ENCODE measurements at places on chromosomes 1 and 21. TPM values are rescaled to one million over a fixed set of nuclear protein-coding genes. Genes with fewer than 3 reads are reported as not detected.

KRTAP10-7 gene
- total RNA-seq = not detected

FAM72D gene
- 18.2 TPM for total RNA-seq

HS2ST1 gene
- total RNA-seq = 16.9 TPM

ZSCAN20 gene
- 2.1 TPM for total RNA-seq

CHRNB2 gene
- total RNA-seq = not detected

AADACL4 gene
- total RNA-seq = not detected

CSTB gene
- 55.6 TPM for total RNA-seq

NR5A2 gene
- 0.13 TPM for total RNA-seq

ARID4B gene
- 56.1 TPM for total RNA-seq

PCP4 gene
- total RNA-seq = not detected

PGBD5 gene
- total RNA-seq = not detected

LMO4 gene
- total RNA-seq = 54.3 TPM

SPRR2G gene
- not detected for total RNA-seq

SNX7 gene
- not detected for total RNA-seq

VWA5B1 gene
- total RNA-seq = not detected

CLIC6 gene
- total RNA-seq = not detected

POU3F1 gene
- not detected for total RNA-seq

RNU1-2 gene
- total RNA-seq = 1,691 TPM

IGFN1 gene
- total RNA-seq = not detected

SMCP gene
- not detected for total RNA-seq

NFASC gene
- total RNA-seq = 0.10 TPM

LCE1B gene
- not detected for total RNA-seq

PCP4L1 gene
- total RNA-seq = 0.28 TPM

MFAP2 gene
- total RNA-seq = not detected

DCST1 gene
- total RNA-seq = not detected

STUM gene
- total RNA-seq = not detected

OVAAL gene
- total RNA-seq = not detected

PAPPA2 gene
- total RNA-seq = 0.08 TPM

ADAR gene
- total RNA-seq = 377 TPM

OR2L2 gene
- total RNA-seq = 0.10 TPM

MEAF6 gene
- total RNA-seq = 63.7 TPM

UBXN10 gene
- total RNA-seq = 1.5 TPM
